Dermis microvascular lymphatic vessel endothelial cell (primary cell): ENCODE measurements at places on chromosomes 1 and 21. TPM values are rescaled to one million over a fixed set of nuclear protein-coding genes. Genes with fewer than 3 reads are reported as not detected.

Gene ITLN2
- total RNA-seq, result not detected in 2 replicates

DNA sequence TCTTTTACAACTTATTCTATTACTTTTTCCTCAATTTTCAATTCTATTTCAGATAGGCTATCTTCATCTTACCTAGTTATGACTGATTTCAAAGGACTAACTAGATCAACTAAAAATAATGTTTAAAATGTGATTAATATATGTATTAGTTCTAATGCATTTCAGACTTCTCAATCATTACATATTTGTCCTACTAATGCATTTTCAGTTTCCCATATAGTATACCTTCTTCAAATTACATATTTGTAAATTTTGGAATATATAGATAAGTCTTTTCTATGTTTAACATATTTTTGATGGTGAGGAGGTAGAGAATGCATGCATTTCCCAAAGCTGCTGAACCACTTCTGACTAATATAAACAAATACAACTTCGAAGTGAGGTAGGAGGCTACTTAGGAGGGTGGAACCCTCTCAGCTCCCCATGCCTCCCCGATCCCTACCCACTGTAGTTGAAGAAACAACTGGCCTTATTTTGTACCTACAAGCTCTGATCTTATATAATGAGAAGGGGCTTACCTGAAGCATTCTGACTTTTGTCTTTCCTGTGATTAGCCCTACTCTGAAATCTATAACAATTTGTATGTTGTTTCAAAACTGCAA lies 1.7 kb downstream of the TRMT1L start:
- DNase-seq, result no peak

DNA sequence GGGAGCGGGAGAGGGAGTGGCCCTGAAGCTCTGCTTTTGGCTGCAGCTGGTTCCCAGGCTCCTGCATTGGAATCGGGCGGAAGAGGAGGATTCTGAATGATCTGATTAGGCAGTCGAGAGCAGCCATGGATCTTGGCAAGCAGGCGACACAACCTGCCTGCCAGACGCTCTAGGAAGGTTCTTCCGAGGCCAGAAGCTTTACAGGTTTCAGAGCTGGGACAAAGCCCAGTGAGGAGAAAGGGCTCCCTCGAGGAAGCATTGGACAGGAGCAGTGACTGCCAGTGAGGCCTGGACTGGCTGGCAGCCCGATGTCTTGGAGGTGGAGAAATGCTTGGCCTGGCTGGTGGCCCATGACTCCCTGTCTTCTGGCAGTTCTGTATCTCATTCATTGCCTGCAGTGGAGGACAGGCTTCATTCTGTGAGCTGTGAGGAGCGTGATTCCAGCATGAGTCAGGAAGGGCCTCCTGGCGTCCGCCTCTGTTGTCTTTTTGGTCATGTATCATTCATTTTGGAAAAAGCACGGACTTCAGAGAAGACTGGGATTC lies 132.7 kb upstream of the IPO9 start:
- DNase-seq, result no peak

DNA sequence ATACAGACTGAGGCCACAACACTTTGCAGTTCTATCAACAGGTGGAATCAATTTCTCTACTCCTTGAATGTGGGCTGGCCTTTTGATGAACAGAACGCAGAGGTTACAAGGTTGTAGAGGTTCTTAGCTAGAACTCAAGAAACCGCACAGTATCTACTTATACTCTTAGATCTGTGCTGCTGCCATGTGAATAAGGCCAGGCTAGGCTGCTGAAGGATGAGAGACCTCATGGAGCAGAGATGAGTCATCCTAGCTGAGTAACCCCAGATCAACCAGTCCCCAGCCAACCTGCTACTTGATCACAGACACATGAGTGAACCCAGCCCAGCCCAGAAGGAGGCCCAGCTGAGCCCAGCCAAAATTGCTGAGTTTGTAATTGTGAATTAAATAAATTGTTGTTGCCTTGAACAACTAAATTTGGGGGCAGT lies 35.3 kb upstream of the BCAR3 start:
- no peak for DNase-seq
